Fibroblast of skin of right quadriceps (primary cell): ENCODE measurements at places on chromosomes 7 and 10.
A peak's percentile ranks its signal among the peaks of the same experiment; 100 is the strongest.

DNA sequence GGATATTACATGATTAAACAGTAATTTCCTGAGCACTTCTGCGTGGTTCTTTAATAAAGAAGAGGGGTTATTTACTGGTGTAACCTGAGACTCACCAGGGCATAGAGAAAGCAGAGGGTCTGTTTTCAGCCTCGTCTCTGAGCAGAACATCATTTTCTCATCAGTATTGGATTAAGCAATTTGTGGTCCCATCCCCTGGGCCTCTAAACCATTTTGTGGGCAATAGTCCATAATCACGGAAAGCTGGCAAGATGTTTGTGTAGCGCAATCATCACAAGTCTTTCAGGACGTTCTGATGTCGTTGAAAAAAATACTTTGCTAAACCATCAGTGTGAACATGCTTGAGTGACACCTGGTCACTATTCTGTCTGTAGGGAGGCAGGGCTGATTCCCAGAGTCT lies 37.1 kb upstream of the SEC61G start:
- DNase-seq, result peak; percentile 72

DNA sequence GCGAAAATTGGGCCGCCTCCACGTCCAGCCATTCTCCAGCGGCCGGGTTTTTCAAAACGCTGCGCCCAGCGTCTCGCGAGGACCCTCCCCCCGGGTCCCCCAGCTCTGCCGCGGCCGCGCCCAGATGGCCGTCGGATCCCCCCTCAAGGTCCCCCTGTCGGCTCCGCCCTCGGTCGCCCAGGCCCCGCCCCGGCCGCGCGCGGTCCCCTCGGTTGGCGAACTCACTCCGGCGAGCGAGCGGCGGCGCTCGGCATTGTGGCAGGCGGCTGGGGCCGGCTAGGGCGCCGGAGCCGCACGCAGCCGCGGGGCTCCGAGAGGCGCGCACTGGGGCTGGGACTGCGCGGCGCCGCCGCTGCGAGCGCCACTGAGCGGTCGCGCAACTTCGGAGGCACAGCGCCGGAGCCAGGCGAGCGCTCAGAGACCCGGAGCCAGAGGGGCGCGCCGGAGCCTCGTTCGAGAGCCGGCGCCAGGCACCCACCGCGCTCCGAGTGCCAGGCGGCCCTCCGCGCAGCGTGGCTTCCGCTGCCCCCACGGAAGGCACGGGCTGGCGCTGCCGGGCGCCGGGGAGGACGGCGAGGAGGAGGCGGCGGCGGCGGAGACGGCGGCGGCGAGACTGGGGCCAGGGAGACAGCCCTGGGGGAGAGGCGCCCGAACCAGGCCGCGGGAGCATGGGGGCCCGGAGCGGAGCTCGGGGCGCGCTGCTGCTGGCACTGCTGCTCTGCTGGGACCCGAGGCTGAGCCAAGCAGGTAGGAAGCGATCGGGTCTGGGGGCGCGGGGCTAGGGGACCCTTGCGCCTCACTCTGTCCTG lies at the start of gene UNC5B:
Gene UNC5B (plus strand): TSS at position 253 of the 809 bp plus-strand sequence. CDS start 416 bp downstream, at position 669.
- DNase-seq, result peak; percentile 94

DNA sequence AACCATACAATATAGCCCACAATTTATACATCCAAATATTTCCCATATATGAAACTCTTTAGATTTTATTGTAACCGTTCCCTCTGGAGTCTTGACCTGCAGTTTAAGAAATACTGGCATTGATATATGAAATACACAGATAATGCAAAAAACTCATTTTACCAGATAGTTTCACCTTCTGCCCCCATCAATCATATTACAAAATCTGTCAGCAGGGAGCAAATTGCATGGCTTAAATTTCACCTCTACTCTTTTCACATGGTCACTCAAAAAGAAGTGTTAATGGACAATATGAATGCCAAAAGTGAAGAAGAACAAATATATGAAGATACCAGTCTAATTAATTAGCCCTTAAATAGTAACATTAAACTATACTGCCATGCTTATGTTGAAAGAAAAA lies 57.0 kb upstream of the TMEM106B start:
- DNase-seq, result no peak

GRCh38 chr10:126060261-126060931 lies 164.0 kb downstream of the FANK1 start:
- peak; percentile 87 for DNase-seq

GRCh38 chr7:142407939-142408570 lies 150.2 kb upstream of the PRSS58 start:
- no peak for DNase-seq

- no peak for DNase-seq
Observed at GRCh38 chr10:28214219-28214618, 88.6 kb downstream of the MPP7 start.

DNA sequence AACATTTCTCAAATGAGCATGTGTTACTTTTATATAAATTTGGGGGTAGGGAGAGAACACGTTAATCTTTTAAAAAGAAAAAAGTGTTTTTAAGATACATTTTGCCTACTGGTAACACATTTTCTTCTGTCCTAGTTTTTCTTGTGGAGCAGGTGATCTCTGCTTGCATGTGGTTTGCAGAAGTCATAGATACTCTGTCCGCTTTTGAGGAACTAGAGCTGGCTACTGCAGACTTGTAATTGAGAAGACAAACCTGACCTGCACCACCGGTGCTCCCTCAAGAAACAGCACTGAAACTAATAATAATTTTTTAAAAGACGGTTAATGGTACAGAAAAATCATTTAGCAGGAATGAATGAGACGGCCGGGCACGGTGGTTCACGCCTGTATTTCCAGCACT lies 243.1 kb downstream of the KIAA1217 start:
- DNase-seq, result no peak

- no peak for DNase-seq
Observed at GRCh38 chr7:71630516-71630915, 498.6 kb downstream of the GALNT17 start.
